Caki2 (cell line): ENCODE measurements at places on chromosomes 1 and 21.

DNA sequence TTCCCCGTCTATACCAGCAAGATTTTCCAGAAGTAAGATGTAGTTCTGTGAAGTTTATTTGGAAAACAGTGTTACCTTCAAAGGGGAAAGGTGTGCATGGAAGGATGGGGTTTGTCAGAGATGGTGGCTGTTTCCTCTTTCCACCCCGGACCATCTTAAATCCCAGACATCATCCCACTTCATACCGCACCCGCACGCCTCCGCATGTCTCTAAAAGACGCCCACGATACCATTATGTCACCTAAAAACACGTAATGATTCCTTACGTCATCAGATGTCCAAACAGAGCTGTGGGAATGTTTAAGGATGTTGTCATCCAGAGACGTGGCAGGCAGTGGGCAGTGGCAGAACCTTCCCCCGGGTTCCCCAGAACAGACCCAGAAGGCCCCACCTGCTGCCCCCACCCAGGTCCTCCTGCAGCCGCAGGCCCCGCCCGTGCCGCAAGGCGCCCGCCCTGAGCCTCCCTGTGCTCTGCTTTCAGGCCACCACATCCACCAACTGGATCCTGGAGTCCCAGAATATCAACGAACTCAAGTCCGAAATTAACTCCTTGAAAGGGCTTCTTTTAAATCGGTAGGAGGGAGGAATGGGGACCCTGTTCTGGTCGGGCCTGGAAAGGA, 152.2 kb downstream of the PEX14 start:
- DNase-seq = no peak

DNA sequence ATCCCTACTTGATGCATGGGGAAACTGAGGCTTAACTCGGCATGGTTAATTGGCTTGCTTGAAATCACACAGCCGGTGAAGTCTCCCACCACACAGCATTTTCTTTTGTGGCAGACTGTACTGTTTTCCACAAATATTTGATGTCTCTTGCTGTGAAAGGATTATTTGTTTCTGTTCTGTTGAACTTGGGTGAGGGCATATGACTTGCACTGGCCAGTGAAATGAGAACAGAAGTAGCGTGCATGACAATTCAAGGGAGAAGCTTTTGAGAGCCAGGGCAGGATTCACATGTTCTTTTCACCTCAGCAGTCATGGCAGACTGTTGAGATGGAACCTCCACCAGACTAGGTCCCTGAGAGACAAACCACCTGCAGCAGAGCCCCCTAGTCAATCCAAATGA, 11.7 kb upstream of the AK2 start:
- no peak for DNase-seq

DNA sequence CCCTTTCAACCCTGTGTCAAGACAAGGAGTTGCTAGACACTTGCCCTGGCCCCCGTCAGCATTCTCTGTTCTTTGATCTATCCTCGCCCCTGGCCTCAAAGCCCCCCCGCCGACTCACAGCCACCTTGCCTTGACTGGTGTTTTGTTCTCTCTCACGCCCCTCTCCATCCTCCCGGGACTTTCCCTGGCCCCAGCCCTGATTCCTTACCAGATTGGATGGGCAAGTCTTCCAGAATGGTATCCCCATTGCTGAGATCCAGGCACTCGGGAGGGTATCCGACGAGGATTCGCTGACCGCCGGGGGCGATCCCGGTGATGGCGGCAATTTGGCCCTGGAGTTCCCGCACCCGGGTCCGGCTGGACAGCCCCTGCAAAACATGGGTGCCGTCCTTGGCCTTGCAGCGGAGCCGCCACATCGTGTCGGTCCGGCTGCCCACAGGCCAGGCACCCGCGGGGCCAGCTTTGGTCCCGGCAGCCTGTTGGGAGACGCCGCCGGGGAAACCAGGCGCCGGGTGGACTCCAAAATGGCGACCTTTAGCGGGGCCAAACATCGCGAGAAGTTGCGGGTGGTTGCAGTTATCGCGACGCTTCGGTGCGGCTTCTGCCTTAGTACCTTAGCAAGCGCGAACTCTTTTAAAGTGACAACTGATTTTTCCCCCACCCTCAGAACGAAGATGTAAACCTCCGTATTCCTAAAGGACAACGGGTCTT, 373 bp downstream of the YOD1 start:
- peak; percentile 85 for DNase-seq

- DNase-seq = no peak
These were observed 54.6 kb upstream of the POU2F1 start for GRCh38 chr1:167165948-167166689.

GRCh38 chr1:195867638-195868037, 740.6 kb downstream of the KCNT2 start:
- no peak for DNase-seq

GRCh38 chr1:203553496-203553895, 59.5 kb downstream of the OPTC start:
- DNase-seq = no peak

DNA sequence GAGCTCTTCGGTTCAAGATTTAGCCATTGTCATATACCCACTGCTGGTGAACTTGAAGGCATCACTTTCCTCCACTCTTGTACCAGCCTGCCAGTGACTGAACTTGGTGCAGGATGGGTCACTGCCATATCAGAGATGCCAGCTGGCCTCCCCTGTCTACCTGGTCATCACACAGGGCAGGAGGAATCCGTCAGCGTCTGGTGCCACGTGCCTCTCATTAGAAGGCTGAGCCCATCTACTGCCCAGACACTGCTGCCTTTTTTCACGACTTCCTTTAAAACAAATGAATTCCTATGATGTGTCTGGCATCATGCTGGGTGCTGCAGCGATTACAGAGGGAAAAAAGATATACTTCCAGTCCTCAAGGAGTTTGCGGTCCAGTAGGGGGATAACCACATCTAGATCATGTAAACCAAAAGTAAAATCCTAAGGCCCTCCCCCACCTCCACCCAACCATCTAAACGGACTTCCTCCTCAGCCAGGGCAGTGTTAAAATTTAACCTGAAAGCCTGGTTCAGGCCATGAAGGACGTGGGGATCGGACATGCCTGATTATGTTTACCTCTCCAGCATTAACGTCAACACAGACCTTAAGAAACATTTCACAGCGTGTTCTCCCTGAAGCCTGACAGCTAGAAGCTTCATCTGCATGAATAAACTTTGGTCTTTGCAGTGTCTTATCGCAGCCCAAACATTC, 29.2 kb upstream of the PDE9A start:
- peak; percentile 91 for DNase-seq

GRCh38 chr1:107454791-107455190, 314.0 kb downstream of the NTNG1 start:
- DNase-seq = no peak

DNA sequence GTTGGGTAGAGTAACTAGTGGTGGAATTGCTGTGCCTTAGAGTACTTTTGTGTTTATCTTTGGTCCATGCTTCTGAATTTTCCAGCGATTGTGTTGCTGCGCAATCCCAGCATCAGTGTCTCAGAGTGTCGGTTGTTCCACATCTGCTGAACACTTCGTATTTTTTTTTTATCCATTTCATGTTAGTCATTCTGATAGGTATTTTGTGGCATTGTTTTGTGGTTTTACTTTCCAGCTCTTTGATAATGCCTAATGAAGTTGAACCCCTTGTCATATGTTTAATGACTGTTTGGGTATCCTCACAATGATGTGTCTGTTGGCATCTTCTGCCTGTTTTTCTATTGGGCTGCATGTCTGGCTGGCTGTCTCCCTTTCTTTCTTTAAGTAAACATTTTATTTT, 13.6 kb downstream of the TUFT1 start:
- DNase-seq = no peak

DNA sequence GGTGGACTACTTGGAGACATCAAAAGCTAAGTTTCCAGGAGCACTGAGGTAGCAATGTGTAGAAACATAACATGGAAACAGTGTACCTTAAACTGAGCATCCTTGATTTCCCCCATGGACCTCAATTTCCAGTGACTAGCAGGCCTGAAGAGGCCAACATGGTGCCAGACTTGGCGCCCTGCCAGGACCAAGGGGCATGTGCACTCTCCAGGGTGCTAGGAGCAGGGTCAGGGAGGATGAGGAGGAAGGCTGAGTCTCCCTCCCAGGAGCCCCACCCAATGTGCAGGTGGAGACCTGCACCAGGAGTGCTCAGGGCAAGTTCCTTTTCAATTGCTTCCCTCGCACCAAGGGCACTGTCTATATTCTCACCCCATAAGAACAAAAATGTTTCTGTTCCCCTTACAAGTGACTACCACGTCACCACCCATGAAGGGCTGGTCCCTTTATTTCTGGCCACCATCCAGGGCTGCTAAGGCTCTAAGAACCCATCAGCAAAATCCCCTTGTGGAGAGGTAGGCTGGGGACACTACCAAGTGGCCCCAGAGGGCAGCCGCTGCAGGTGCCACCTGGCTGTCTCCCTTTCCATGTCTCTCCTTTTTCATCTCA, 39.2 kb downstream of the MX1 start:
- no peak for DNase-seq

GRCh38 chr1:36766481-36766880, 267.8 kb downstream of the GRIK3 start:
- DNase-seq = no peak

- no peak for DNase-seq
These were observed 21.6 kb downstream of the MAPKAPK2 start for GRCh38 chr1:206706298-206706791.

- no peak for DNase-seq
These were observed 2.4 kb downstream of the EPS15 start for GRCh38 chr1:51516649-51517158.

- no peak for DNase-seq
These were observed 136.1 kb downstream of the PRDM2 start for GRCh38 chr1:13836136-13836535.

DNA sequence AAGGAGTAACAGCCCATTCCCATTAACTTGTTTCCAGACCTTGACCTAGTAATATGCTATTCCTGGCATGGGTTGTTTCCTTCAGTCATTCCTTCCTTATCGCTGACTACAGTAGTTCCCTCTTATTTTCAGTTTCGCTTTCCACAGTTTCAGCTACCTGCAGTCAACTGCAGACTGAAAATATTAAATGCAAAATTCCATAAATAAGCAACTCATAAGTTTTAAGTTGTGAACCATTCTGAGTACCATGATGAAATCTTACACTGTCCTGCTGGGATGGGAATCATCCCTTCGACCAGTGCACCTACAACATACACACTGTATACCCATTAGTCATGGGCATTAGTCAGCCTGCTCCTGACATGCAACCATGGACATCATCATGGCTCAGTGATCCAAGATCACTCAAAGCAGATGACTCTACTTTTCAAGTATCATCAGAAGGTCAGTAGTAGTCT, 66.7 kb downstream of the CCDC30 start:
- DNase-seq = peak; percentile 86

DNA sequence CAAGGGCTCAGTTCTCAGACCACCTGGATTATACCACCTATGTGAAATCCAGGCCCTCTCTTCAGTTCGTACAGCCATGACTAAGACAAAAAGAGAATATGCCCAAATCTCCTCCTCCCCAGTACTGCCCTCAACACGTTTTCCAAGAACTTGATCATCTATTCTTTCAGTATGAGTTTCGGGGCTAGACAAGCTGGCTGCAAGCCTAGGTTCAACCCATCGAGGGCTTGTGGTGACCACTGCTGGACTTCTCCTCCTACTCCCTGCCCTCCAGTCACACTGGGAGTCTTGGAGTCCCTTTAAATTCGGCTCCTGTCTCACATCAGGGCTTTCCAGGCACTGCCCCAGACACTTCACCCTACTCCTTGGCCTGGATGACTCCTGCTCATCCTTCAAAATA, 352.3 kb downstream of the KCNH1 start:
- DNase-seq = no peak

GRCh38 chr1:208117409-208117808, 126.8 kb downstream of the PLXNA2 start:
- DNase-seq = no peak

GRCh38 chr1:151164732-151165280, 896 bp downstream of the LYSMD1 start:
- DNase-seq = no peak

- no peak for DNase-seq
These were observed 71.4 kb upstream of the PPP2R5A start for GRCh38 chr1:212213784-212214183.

- DNase-seq = no peak
These were observed 4.9 kb downstream of the SMYD2 start for GRCh38 chr1:214285610-214286440.

DNA sequence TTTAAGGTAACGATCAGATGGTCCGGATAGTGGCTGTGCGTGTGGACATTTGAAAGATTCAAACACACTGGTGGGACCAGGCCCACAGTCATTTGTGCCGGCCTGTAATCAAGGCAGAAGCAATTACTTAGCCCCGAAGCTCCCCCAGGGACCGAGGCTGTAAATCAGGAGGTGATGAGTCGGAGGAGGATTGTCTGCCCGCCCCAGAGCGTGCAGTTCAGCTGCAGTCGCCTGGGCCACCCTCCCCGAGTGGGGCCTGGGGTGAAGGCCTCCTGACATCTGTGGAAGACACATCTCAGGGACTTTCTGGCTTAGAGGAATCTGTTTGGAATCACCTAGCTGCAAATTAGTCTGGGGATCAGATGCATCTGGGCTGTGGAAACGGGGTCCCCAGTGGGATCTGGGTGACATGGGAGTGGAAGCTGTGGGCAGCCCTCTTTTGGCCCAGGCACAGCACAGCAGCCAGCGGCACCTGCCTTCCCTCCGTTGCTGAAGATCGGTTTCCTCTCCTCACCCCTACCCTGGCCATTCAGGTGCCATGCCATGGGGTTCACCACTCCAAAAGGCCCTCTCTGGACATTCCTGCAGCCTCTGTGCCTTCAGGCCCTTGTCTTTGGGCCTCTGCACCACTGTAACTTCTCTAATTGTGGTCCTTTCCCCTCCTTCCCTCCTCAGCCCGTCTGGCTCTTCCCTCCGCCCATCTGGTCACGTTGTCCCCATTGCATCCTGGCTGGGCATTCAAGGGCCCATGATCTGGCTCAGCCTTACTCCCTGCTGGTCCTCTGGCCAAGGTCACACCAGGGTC, 25.7 kb downstream of the LHX4 start:
- DNase-seq = no peak

- DNase-seq = peak; percentile 54
These were observed 16.7 kb downstream of the AMPD2 start for GRCh38 chr1:109636201-109636952.

GRCh38 chr1:117735045-117735992, 129.5 kb downstream of the TENT5C start:
- peak; percentile 18 for DNase-seq

DNA sequence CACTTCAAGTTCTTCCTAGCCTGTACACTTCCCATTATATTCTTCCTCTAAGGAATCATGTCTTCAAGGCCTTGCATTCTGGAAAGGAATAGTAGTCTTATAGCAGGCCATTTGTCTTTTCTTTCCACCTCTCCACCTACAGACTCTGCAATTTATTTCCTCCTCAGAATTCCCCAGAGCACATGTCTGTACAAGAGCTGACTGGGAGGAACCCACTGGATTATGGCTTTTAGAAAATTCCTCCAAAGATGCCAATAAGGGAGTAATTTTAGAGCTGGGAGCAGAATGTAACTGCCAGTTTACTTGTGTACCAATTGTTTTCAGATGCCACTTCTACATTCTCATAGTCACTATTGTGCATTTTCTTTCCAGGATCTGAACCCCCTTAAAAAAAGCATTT, 3.4 kb upstream of the PSMG1 start:
- DNase-seq = no peak
